Ureter (tissue), 1 donor: ENCODE measurements at places on chromosomes 4 and X. TPM values are rescaled to one million over a fixed set of nuclear protein-coding genes. Genes with fewer than 3 reads are reported as not detected.

MANBA gene
- total RNA-seq, result 23.6 TPM

P2RY4 gene
- 1.7 TPM for total RNA-seq

BEX1 gene
- total RNA-seq, result 2.4 TPM

FGB gene
- 1.3 TPM for total RNA-seq

MAGED4B gene
- 8.3 TPM for total RNA-seq

HELT gene
- total RNA-seq, result not detected

AMBN gene
- not detected for total RNA-seq

GAGE2A gene
- total RNA-seq, result not detected

RWDD4 gene
- 17.3 TPM for total RNA-seq

C1QTNF7 gene
- 4.3 TPM for total RNA-seq

CD38 gene
- 2.6 TPM for total RNA-seq

ALB gene
- 11.9 TPM for total RNA-seq

LPAR4 gene
- 0.18 TPM for total RNA-seq

ASB12 gene
- total RNA-seq, result 2.1 TPM

PCDH19 gene
- 2.8 TPM for total RNA-seq

NPY2R gene
- not detected for total RNA-seq

KDR gene
- total RNA-seq, result 27.4 TPM

TCP11X2 gene
- total RNA-seq, result not detected

UGT2B10 gene
- not detected for total RNA-seq

GABRQ gene
- 0.26 TPM for total RNA-seq

TRMT44 gene
- total RNA-seq, result 29.5 TPM

FAM3A gene
- 46.3 TPM for total RNA-seq

ZNF185 gene
- total RNA-seq, result 62.2 TPM

F8A1 gene
- total RNA-seq, result 35.7 TPM

TMSB15A gene
- total RNA-seq, result not detected

TMPRSS11A gene
- total RNA-seq, result not detected

PDGFRA gene
- total RNA-seq, result 96.5 TPM

LUZP4 gene
- not detected for total RNA-seq

ALAS2 gene
- 0.60 TPM for total RNA-seq

LDB2 gene
- total RNA-seq, result 63.3 TPM

ZMAT1 gene
- 23.1 TPM for total RNA-seq

MSMO1 gene
- 98.6 TPM for total RNA-seq

CDKL2 gene
- 1.1 TPM for total RNA-seq

SYTL4 gene
- 11.4 TPM for total RNA-seq

DRP2 gene
- 2.1 TPM for total RNA-seq

HPSE gene
- total RNA-seq, result 1.1 TPM

FATE1 gene
- not detected for total RNA-seq

RAB41 gene
- not detected for total RNA-seq

FAM47A gene
- not detected for total RNA-seq

UNC5C gene
- total RNA-seq, result 6.2 TPM

CT45A5 gene
- total RNA-seq, result not detected

GPC4 gene
- total RNA-seq, result 8.0 TPM

DCAF12L1 gene
- total RNA-seq, result 0.10 TPM

GYPE gene
- total RNA-seq, result 1.8 TPM

ADGRG4 gene
- total RNA-seq, result 1.0 TPM

FAT4 gene
- total RNA-seq, result 9.8 TPM

CD40LG gene
- total RNA-seq, result not detected

PAGE1 gene
- total RNA-seq, result not detected

MAML3 gene
- 23.4 TPM for total RNA-seq

NEIL3 gene
- total RNA-seq, result not detected

UPF3B gene
- total RNA-seq, result 7.0 TPM

DCAF12L2 gene
- total RNA-seq, result 0.34 TPM

NEUROG2 gene
- total RNA-seq, result not detected

HS6ST2 gene
- total RNA-seq, result 6.8 TPM

CYBB gene
- 13.7 TPM for total RNA-seq

MAP7D2 gene
- 1.2 TPM for total RNA-seq

GLRA2 gene
- total RNA-seq, result not detected

CLGN gene
- 1.1 TPM for total RNA-seq

LNX1 gene
- 26.7 TPM for total RNA-seq
